Breast epithelium (tissue), 4 donors: ENCODE measurements at places on chromosomes 3 and 15. TPM values are rescaled to one million over a fixed set of nuclear protein-coding genes. Genes with fewer than 3 reads are reported as not detected.
A peak's percentile ranks its signal among the peaks of the same experiment; 100 is the strongest.

The MEGF11 gene
- not detected for total RNA-seq

The TIMP4 gene
- total RNA-seq: 46.9 TPM

DNA sequence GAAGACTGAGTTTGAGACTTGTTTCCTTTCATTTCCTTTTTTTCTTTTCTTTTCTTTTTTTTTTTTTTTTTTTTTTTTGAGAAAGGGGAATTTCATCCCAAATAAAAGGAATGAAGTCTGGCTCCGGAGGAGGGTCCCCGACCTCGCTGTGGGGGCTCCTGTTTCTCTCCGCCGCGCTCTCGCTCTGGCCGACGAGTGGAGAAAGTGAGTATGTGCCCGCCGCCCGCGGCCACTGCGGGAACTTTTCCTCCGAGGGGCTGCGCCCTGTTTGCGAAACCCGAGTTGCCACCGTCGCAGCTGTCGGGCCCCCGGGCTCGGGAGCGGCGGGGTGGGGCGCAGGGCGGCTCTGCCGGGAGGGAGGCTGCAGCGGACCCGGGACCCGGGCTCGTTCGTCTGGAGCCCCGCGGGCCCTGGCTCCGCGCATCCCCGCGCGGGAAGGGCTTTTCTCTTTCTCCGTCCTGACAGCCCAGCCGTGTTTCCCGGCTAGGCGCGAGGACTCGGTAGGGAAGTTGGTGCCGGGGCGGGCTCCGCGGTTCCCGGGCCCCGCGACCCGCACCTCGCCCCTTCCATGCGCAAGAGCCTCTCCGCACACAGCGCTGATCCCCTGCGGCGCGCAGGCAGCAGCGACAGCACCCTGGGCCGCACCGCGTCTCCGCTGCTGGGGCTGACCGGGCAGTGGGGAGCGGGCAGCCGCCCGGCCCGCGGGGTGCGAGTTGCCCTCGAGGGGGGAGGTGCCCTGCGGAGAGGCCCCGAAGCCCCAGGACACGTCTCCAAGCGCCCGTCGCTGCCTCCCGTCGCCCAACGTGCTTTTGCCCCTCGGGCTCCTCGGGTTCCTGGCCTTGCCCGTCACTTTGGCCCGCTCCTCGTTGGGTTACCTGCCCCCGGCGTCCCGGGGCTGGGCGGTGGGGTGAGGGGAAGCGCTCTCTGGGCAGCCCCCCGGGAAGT lies 1.4 kb downstream of the IGF1R start:
- H3K27ac ChIP-seq: peak overlapping the region; percentile 95
- H3K27me3 ChIP-seq: no peaks in the 10 kb centered on the region
- H3K36me3 ChIP-seq: no peaks in the 10 kb centered on the region
- peaks cover 2% of the 10 kb centered on the region for H3K4me1 ChIP-seq
- H3K4me3 ChIP-seq: peak overlapping the region; percentile 90

DNA sequence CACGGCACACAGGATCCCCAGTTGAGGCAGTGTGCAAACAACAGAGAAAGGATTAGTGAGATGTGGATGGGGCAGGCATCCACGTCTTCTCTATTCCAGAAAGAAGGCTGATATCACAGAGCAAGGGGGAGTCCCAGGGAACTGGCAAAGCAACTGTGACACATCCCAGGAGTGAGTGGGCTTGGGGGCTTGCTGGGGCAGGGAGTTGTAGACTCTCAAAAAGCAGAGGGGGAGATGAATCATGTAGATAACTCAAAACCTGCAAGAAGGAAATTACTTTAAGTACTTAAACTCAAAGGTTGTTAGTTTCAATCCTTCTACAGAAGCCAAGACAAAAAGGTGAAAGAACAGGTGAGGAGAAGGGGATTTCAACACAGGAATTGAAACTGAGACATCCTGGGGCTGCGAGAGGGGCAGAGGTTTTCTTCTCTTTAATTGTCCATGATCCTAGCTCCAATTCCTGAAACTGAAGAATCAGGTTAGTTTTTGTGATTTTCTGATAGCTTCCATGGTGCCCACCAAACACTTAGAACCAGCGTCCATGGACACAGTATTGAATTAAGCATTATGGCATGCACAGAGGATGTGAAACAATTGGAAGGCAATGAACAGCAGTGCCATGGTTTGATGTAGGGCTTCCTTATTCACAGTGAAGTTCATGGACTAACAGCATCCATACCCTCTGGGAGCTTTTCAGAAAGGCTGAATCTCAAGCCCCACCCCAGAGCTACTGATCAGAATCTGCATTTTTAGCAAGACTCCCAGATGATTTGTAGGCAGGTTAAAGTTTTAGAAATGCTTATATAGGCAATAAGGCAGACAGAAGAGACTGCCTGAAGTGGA lies 52.0 kb downstream of the CCR3 start:
- peak overlapping the region; percentile 3 for H3K27ac ChIP-seq
- no peaks in the 10 kb centered on the region for H3K27me3 ChIP-seq
- no peak for DNase-seq
- H3K4me1 ChIP-seq: no peaks in the 10 kb centered on the region
- H3K36me3 ChIP-seq: no peaks in the 10 kb centered on the region

The PIGZ gene
- 10.5 TPM for total RNA-seq

- H3K4me1 ChIP-seq: peaks cover 8% of the 10 kb centered on the region
- no peaks in the 10 kb centered on the region for H3K36me3 ChIP-seq
- no peak overlapping the region for H3K27ac ChIP-seq
- no peaks in the 10 kb centered on the region for H3K27me3 ChIP-seq
These were observed 3.1 kb downstream of the HMCES start for GRCh38 chr3:129281726-129282125.

DNA sequence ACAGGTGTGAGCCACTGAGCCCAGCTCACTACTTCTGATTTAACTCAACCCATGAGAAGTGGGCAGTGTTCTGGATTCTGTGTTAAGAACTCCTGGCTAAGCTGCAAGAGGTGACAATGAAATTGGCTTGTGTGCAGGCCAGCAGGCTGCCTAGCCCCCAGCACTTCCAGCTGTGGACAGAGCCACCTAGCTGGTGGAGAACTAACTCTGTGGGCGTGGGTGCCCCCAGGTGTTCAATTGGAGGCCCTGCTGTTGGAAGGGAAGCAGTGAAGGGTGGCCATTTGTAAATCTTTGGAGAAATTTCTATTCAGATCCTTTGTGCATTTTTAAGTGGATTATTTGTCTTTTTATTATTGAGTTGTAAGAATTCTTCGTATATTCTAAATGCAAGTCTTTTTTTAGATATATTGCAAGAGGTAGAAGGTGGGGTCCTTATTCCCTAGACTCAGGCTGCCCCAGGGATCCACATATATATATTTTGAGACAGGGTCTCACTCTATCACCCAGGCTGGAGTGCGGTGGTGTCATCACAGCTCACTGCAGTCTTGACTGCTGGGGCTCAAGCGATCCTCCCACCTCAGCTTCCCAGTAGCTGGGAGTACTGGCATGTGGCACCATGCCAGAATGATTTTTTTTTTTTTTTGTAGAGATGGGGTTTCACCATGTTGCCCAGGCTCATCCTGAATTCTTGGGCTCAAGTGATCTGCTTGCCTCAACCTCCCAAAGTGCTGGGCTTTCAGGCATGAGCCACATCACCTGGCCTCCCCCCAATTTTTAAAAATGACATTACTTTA lies 7.2 kb upstream of the SCAMP5 start:
- no peak overlapping the region for H3K27ac ChIP-seq
- no peak for DNase-seq
- H3K4me3 ChIP-seq: no peak overlapping the region
- H3K27me3 ChIP-seq: no peaks in the 10 kb centered on the region

The LCMT2 gene
- 3.8 TPM for total RNA-seq

- no peak overlapping the region for H3K27ac ChIP-seq
- no peak overlapping the region for H3K4me3 ChIP-seq
- H3K27me3 ChIP-seq: no peaks in the 10 kb centered on the region
These were observed 11.8 kb upstream of the BCL2L10 start for GRCh38 chr15:52124270-52124880.

The RLBP1 gene
- total RNA-seq: not detected

DNA sequence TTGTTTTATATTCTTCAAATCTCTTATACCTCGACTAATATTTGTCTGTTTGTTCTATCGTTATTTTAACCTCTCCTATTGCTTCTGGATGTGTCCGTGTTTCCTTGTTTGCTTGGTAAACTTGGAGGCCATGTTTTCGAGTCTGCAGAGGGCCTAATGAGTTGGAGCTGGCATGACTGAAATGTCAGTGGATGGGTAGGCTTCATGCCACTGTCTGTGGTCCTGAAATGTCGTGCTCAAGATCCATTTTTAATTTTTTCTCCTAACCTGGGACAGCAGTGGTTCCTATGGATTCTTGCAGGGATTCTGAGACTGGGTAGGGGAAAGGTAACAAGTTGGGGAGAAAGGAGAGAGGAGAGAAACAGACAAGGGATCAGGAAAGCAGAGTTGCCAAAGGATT lies 18.8 kb upstream of the GASK1A start:
- no peaks in the 10 kb centered on the region for H3K27me3 ChIP-seq
- H3K4me3 ChIP-seq: no peak overlapping the region
- no peak for DNase-seq
- H3K4me1 ChIP-seq: no peaks in the 10 kb centered on the region

GRCh38 chr3:126896067-126896441 lies 86.9 kb upstream of the PLXNA1 start:
- no peak overlapping the region for H3K27ac ChIP-seq
- no peaks in the 10 kb centered on the region for H3K4me1 ChIP-seq
- no peak for DNase-seq
- H3K4me3 ChIP-seq: no peak overlapping the region
- H3K27me3 ChIP-seq: no peaks in the 10 kb centered on the region

GRCh38 chr15:32717426-32718226 lies at the start of gene GREM1:
TSS of gene GREM1 (plus strand) at chr15:32718004. CDS start at chr15:32730691, 12,687 bp downstream.
- peak within 1 kb of the TSS; percentile 71 for H3K4me3 ChIP-seq
- no peak for DNase-seq
- no peaks in the 10 kb centered on the region for H3K36me3 ChIP-seq
- H3K4me1 ChIP-seq: peaks cover 9% of the 10 kb centered on the region
- H3K27ac ChIP-seq: no peak within 1 kb of the TSS

The SLC22A13 gene
- total RNA-seq: not detected

GRCh38 chr3:23217872-23218554 lies 14.9 kb downstream of the UBE2E2 start:
- no peaks in the 10 kb centered on the region for H3K4me1 ChIP-seq
- DNase-seq: no peak
- no peak overlapping the region for H3K4me3 ChIP-seq
- H3K36me3 ChIP-seq: no peaks in the 10 kb centered on the region
- no peak overlapping the region for H3K27ac ChIP-seq

The BLM gene
- 0.33 TPM for total RNA-seq

DNA sequence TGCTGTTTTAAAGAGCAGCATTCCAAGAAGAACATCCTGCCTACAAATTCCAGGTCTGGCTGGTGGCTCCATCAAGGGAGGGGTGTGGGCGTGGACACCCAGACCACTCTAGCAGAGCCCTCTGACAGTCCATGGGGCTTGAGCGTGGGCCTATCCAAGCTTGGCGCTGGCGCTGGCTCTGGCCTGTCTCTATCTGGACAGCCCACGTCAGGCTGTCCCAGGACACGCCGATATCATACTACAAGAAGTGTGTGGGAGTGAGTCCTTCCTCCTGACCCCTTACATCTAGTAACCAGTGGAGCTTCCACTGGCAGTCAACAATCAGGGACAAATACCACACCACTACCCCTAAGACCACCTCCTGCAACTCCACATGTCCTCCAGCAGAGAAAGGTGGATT lies 17.1 kb upstream of the DUSP7 start:
- no peak overlapping the region for H3K27ac ChIP-seq
- no peak for DNase-seq
- no peaks in the 10 kb centered on the region for H3K36me3 ChIP-seq
- no peak overlapping the region for H3K4me3 ChIP-seq

DNA sequence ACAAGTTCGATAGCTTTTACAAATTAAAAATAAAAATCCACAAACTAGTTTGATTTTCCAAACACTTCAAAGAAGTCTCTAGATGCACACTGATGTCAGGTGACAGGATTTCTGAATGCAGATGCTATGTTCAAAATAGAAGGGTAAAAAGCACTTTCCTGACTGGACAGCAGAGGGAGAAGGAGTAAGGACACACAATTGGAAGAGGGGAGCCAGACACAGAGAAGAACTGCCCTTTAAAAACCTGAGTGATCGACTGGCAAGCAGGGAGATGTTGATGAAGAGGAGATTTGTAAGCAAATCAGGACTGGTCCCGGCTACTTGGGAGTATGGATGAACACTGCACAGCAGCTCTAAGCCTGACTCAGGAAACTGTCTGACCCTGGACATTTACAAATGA lies 612.8 kb downstream of the MAGI1 start:
- no peak overlapping the region for H3K27ac ChIP-seq
- DNase-seq: no peak
- no peaks in the 10 kb centered on the region for H3K27me3 ChIP-seq
- no peaks in the 10 kb centered on the region for H3K36me3 ChIP-seq
- no peaks in the 10 kb centered on the region for H3K4me1 ChIP-seq

DNA sequence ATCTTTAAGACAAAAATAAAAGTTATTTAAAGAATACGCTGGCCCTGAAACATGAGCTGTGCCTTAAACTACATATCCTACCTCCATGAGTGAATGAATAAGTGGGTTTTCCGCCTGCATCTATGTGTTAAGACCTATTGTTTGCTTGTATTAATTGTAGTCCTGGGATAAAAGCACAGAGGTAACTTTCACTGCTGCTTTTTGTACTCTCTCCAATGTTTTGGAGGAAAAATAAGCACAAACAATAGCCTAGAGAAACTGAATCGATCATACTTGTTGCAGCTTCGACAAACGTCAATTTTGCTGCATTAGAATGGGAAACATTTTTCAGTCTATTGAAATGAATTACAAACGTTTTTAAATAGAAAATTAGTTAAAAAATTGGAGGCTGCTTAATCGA lies 1.3 kb upstream of the CTNNB1 start:
- H3K27me3 ChIP-seq: no peaks in the 10 kb centered on the region
- H3K4me1 ChIP-seq: peaks cover 7% of the 10 kb centered on the region
- H3K27ac ChIP-seq: no peak overlapping the region
- H3K36me3 ChIP-seq: no peaks in the 10 kb centered on the region

DNA sequence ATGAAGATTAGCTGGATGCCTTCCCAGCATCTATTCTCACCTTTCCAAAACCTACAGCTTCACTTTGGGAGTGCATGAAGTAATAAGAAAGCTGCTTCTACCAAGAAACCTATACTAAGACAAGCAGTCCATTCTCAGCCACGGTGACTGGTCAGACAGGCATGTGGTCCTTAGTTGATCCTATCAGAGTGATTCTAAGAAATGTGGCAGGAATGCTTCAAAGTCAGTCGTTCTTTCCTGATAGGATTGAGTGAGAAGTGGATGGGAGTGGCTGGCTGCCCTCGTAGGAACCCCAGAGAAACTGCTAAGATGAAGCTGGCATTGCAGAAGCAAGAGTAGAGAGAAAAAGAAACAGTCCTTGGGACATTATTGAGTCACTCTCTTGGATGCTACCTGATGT lies 16.6 kb downstream of the FOXB1 start:
- no peaks in the 10 kb centered on the region for H3K4me1 ChIP-seq
- DNase-seq: no peak
- no peak overlapping the region for H3K27ac ChIP-seq
- H3K36me3 ChIP-seq: no peaks in the 10 kb centered on the region

The SPINK8 gene
- not detected for total RNA-seq

GRCh38 chr3:63762180-63762579 lies 56.9 kb upstream of the C3orf49 start:
- DNase-seq: no peak
- H3K36me3 ChIP-seq: no peaks in the 10 kb centered on the region
- no peak overlapping the region for H3K27ac ChIP-seq
- no peak overlapping the region for H3K4me3 ChIP-seq

The STRIT1 gene
- total RNA-seq: not detected

The LMOD3 gene
- not detected for total RNA-seq
